ENCODE measurements at places on chromosomes 6 and 20.

GRCh38 chr6:43089467-43089866 lies 13.4 kb downstream of the PTK7 start:
- H3K4me3 ChIP-seq: no peak overlapping the region
- DNase-seq: no peak
- H3K36me3 ChIP-seq: no peaks in the 10 kb centered on the region
- peak overlapping the region; percentile 14 for H3K27ac ChIP-seq
- H3K27me3 ChIP-seq: no peaks in the 10 kb centered on the region

GRCh38 chr20:57212534-57213276 lies 53.7 kb downstream of the BMP7 start:
- no peaks in the 10 kb centered on the region for H3K27me3 ChIP-seq
- H3K4me1 ChIP-seq: peaks cover 15% of the 10 kb centered on the region
- H3K36me3 ChIP-seq: no peaks in the 10 kb centered on the region
- peak overlapping the region; percentile 44 for H3K27ac ChIP-seq
- peak; percentile 91 for DNase-seq
- H3K4me3 ChIP-seq: no peak overlapping the region

GRCh38 chr6:136401749-136402148 lies 112.1 kb upstream of the BCLAF1 start:
- H3K27me3 ChIP-seq: no peaks in the 10 kb centered on the region
- no peaks in the 10 kb centered on the region for H3K4me1 ChIP-seq
- no peak overlapping the region for H3K4me3 ChIP-seq
- no peak for DNase-seq
- H3K36me3 ChIP-seq: no peaks in the 10 kb centered on the region
- no peak overlapping the region for H3K27ac ChIP-seq

DNA sequence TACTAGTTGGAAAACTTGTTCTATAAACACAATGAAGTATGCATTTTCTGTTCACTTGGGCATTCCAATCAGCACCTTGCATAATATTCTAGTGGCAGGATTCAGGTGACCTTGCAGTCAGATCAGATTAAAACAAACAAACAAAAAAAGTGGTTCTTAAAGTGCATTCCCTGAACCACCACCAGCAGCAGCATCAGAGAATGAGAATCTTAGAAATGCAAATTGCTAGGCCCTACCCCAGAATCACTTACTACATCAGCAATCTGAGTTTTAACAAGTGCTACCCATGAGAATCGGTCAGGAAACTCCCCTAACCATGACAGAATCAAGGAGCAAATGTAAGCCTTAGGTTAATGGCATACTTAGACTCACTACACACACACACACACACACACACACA lies 41.7 kb downstream of the SNAP25 start:
- H3K36me3 ChIP-seq: no peaks in the 10 kb centered on the region
- H3K27me3 ChIP-seq: no peaks in the 10 kb centered on the region
- no peak overlapping the region for H3K4me3 ChIP-seq

- DNase-seq: no peak
- no peak overlapping the region for H3K4me3 ChIP-seq
- H3K27ac ChIP-seq: no peak overlapping the region
- no peaks in the 10 kb centered on the region for H3K36me3 ChIP-seq
Measured at GRCh38 chr6:70675822-70676221, 8.1 kb downstream of the SMAP1 start.

GRCh38 chr20:49447946-49448809 lies 34.3 kb downstream of the KCNB1 start:
- peaks cover 69% of the 10 kb centered on the region for H3K4me1 ChIP-seq
- H3K27me3 ChIP-seq: no peaks in the 10 kb centered on the region
- peak; percentile 84 for DNase-seq
- peak overlapping the region; percentile 84 for H3K27ac ChIP-seq
- no peaks in the 10 kb centered on the region for H3K36me3 ChIP-seq
